NCI-H524 (cell line): ENCODE measurements at places on chromosomes 6 and 20.
A peak's percentile ranks its signal among the peaks of the same experiment; 100 is the strongest.

GRCh38 chr6:36758516-36759147, 61.0 kb downstream of the RAB44 start:
- DNase-seq, result peak; percentile 16

- DNase-seq, result peak; percentile 7
These were observed 109.9 kb upstream of the ASF1A start for GRCh38 chr6:118783931-118784550.

DNA sequence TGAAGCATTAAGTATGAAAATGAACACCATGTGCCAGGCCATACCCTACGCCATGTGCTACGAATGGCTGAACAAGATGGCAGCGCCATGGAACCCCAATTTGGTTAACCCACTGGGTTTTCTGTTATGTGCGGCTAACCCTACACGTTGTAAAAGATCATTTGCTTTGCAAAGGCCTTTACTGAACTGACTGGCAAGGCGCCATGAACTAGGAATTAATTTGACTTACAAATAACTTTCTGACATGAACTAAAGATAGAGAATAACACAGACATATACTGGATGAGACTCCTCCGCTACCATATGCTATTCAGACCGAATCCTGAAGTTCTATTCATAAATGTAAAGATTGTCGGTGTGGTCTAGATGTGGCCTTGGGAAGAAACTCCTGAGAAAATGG, 3.9 kb downstream of the CNKSR3 start:
- DNase-seq, result no peak

DNA sequence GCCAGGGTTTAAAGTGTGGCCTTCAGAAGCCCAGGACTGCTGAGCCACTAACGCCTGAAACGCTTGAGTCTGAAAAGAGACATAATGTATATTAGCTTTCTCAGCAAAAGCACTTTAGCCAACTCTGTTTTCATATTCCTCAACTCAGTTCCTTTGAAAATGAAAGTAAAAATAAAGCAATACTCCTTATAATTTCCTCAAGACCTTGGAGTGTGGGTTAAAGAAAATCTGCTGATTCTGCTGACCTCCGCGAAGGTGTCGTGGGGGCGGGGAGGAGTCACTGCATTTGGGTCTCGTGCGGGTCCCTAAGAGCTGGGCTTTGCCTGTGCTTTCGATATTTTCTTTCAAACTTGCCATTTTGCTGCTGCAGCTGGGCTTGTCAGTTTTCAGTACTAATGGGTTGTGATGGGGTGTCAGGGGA, 142.2 kb upstream of the ARID1B start:
- no peak for DNase-seq

DNA sequence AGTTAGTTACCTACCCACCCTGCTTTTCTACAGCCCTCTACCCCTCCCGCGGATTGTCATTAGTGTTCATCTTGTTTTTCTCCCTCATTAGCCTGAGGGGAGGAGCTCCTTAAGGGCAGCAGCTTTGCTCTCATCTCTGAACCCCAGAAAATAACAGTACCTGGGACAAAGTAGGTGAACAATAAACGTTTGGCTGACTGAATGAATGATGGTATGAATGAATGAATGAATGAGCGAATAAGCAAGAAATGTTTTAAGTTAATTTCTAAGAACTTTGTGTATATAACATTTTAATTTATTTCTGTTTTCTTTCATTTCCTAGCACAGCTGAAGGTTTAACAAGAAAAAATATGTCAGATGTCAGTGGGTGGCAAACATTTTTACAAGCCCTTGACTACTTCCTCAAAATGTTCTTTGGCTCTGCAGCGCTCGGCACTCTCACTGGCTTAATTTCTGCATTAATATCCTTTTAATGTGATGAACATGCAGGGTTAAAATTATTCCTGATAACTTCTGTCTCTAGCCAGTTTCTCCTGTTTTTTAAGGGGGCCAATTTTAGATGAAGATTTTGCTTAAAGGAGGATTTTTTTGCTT, 50.1 kb downstream of the SLC9A8 start:
- DNase-seq, result no peak
